ENCODE measurements at places on chromosomes 13 and 19. TPM values are rescaled to one million over a fixed set of nuclear protein-coding genes. Genes with fewer than 3 reads are reported as not detected.

- peak; percentile 34 for DNase-seq
These were observed 59.4 kb upstream of the FARP1 start for GRCh38 chr13:98083507-98083906.

GRCh38 chr13:66344805-66345517 lies 885.2 kb downstream of the PCDH9 start:
- DNase-seq = peak; percentile 87

DNA sequence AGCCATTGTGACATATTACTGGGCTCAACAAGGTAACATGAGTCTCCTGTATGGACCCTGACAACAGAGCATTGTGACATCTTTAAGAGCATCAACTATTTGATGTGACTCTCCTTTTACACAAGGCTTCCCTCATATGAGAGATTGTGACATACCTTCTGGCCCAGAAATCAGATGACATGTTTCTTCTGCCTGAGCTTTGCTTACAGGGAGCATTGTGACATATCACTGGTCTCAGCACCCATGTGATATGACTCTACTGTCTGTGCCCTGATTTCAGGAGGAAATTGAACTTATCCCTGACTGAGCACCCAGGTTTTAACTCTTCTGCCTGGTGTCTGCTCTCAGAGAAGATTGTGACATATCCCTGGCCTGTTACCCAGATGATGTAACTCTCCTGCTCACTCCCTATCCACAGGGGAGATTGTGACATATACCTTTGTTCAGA lies 15.9 kb upstream of the ZNF681 start:
- no peak for DNase-seq

DNA sequence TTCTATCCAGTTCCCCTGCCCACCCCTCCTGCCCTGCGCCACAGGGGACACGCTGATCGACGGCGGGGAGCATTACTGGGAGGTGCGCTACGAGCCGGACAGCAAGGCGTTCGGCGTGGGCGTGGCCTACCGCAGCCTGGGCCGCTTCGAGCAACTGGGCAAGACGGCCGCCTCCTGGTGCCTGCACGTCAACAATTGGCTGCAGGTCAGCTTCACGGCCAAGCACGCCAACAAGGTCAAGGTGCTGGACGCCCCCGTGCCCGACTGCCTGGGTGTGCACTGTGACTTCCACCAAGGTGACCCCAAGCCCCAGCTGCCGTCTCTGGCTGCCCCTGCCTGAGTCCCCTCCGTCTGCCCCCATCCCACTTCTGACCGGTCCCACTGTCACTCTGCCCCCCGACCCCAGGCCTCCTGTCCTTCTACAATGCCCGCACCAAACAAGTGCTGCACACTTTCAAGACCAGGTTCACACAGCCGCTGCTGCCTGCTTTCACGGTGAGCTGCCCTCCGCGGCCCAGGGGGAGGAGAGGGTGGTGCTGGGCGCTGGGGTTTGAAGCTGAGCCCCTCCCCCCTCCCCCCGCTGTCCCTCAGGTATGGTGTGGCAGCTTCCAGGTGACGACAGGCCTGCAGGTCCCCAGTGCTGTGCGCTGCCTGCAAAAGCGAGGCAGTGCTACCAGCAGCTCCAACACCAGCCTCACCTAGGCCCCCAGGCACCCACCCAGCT lies 15.5 kb downstream of the STAP2 start:
- no peak for DNase-seq

- no peak for DNase-seq
These were observed 11.2 kb upstream of the ARHGEF18 start for GRCh38 chr19:7337380-7338194.

The BCL3 gene
- polyA plus RNA-seq = 8.8 TPM
